ENCODE measurements at places on chromosomes 5 and 9.

DNA sequence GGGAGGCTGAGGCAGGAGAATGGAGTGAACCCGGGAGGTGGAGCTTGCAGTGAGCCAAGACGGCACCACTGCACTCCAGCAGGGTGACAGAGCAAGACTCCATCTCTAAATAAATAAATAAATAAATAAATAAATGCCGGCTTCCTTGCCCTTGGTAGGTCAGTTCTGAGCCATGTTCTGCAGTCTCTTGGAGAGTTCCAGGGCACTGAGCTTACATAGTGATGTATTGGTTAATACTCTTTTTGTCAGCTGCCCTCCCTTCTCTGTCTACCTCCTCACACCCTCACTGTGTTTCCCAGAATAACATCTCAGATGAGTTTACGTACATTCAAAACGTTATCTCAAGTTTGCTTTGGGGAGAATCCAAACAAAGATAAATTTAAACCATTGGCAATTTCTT is 45.2 kb upstream of the FER start:
- no peak for DNase-seq

- DNase-seq, result no peak
These were observed 59.2 kb upstream of the NR4A3 start for GRCh38 chr9:99762470-99762869.

DNA sequence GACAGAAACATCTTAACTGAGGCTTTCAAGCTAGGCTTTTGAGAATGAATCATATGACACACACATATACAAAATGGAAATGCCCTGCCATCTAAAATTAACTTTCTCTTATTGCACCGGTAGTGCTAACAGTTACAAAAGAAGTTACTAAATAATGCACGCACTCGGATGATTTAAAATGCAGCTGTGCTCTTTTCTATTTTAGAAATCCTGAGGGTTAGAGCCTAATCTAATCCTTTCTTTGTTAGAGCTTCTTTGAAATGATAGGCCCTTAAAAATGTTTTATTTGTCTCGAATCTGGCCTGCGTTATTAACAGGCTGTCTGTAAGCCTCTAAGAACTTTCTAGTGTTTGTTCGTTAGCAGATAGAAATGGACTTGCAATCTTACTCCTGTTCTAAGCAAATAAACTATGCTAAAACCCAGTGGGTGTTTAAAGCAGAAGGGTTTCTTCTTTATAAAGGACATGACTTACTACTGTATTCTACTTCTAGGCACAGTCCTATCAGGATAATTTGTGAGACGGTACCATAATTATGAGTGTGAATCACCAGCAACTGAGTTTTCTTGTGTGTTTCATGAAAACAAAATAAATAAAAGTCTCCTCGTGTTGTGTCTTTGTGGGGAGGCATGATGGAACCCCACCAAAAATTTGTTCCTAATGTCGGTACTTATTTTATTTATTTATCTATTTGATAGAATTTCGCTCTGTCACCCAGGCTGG is 69.2 kb upstream of the MYO10 start:
- DNase-seq, result no peak

DNA sequence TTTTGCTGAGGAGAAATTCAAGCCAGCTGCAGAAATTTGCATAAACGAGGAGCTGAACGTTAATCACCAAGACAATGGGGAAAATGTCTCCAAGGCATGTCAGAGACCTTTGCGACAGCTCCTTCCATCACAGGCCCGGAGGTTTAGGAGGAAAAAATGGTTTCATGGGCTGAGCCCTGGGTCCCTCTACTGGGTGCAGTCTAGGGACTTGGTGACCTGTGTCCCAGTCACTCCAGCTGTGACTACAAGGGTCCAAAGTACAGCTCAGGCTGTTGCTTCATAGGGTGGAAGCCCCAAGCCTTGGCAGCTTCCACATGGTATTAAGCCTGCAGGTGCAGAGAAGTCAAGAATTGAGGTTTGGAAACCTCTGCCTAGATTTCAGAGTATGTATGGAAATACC is 207.5 kb downstream of the DENND1A start:
- DNase-seq, result no peak

DNA sequence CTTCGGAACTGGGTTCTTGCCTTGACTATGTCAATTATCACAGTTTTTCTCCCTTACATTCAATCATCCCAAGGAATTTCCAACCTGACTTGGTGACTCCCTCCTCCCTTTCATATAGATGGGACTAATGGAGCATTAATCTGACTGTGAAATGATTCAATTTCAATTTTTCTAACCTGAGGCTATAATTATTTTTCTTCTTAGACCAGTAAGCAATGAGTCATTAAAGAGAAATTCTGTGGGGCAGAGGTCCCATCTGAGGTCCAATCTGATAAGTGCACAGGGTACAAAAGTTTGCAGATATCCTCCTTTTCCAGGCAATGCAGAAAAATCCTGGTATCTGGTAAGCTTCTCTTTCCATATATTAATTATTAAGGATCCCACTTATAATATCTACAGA is 18.9 kb downstream of the PDE4D start:
- DNase-seq, result no peak

DNA sequence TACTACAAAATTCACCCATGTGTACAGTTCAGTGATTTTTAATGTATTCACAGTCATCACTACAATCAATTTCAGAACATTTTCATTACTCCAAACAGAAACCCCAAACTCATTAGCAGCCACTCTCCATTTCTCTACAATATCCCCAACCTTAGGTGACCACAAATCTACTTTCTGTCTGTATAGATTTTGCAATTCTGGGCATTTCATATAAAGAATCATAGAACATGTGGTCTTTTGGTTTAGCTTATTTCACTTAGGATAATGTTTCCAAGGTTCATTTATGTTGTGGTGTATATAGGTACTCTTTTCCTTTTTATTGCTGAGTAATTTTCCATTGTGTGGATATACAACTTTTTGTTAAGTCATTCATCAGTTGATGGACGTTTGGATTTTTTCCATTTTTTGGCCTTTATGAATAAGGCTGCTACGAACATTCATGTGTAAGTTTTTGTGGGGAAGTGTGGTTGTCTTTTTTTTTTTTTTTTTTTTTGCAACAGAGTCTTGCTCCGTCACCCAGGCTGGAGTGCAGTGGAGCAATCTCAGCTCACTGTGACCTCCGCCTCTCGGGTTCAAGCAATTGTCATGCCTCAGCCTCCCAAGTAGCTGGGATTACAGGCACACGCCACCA is 54.5 kb downstream of the DOCK8 start:
- DNase-seq, result no peak

- DNase-seq, result no peak
These were observed 13.0 kb upstream of the DPM2 start for GRCh38 chr9:127950513-127951289.

DNA sequence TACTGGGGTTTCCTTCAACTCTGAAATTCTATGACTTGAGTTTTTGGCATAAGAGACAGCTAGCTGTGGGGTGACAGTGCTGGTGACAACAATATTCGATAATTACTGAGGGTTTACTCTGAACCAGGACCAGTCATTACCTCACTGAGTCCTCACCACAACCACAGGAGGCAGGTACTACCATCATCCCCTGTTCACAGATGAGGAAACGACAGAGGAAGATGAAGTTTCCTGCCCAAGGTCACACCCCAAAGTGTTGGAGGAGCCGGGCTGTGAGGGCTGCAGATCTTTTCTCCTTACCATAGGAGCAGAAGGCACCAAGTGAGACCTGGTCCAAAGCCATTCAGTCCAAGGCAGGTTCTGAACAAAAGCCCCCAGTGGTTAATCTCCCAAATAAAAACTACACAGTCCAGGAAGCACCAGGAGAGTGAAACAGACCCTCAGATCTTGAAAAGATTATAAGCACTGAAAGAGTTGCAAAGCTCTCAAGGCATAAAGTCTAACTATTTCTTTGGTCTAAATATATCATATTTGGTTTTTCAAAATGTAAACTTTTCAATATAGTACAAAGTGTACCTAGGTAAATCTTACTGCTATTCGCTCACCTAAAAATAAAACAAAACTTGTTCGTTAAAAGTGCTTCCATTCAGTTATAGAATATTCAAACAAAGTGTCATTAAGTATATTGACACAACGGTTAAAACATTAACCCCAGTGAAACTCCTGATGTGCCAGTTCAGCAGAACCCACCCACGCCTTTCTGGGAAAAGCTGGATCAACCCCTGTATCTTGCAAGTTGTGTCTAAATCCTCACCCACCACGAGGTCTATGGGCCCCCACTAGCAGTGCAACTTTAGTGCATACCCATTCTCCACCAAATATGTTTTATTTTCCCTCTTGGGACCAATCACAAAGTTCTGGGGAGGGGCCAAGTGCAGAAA is 82.6 kb upstream of the EQTN start:
- no peak for DNase-seq

GRCh38 chr9:107348836-107349235 is 65.8 kb downstream of the RAD23B start:
- no peak for DNase-seq

DNA sequence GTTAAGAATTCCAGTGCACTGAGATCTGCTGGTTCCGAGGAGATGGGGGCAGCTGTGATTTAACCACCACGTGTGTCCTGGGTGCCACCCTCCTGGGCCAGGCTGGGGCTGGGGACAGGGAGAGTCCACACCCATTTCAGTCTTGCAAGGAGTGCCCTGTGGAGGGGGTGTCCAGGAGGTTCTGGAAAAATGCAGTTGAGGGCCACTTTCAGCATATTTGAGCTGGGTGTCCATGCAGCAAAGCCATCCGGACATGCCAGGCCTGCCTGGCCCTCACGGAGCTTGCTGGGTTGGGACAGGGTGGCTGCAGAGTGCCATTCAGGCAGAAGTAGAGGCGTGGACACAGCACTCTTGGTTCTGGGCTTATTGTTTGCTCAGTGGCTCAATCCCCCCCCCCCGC is 68.1 kb downstream of the NEK6 start:
- DNase-seq, result no peak

- DNase-seq, result no peak
These were observed 35.8 kb downstream of the FSD1L start for GRCh38 chr9:105483618-105484017.

GRCh38 chr5:36205329-36205728 is 36.4 kb downstream of the NADK2 start:
- no peak for DNase-seq

DNA sequence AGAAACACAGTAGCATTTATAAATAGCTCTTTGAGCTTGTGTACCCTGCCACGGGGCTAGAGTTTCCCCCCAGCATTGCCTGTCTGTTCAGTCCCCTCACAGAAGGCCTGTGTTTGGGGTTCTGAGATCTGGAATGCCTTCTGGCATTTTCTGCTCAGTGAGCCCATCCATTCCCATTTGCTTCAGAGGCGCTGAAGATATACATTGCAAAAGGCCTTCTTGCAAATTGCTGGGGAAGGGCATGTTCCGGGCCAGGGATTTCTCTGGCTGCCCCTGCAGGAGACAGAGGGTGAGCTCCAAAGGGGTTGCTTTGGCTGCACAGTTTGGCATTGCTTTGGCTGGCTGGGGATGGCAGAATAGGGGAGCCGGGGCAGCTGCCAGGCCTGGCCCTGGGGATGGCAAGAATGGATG is 308.4 kb downstream of the MSX2 start:
- DNase-seq, result no peak

GRCh38 chr9:118091711-118092500 is 387.7 kb downstream of the TLR4 start:
- DNase-seq, result no peak

DNA sequence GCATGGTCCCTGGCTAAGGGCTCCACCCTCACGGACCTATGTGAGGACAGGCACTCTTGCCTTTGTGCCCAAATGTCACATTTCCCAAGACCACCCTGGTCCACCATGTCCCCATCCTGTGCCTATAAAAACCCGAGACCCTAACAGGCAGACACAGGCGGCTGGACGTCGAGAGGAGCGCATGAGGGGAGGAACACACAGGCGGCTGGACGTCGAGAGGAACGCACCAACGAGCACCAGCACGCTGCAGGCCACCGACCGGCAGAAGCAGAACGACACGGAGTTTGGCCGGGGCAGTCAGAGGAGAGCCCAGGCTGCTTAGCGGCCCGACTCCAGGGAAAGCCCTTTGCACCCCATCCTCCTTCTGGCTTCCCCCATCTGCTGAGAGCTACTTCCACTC is 119.9 kb downstream of the ADAMTS2 start:
- no peak for DNase-seq

DNA sequence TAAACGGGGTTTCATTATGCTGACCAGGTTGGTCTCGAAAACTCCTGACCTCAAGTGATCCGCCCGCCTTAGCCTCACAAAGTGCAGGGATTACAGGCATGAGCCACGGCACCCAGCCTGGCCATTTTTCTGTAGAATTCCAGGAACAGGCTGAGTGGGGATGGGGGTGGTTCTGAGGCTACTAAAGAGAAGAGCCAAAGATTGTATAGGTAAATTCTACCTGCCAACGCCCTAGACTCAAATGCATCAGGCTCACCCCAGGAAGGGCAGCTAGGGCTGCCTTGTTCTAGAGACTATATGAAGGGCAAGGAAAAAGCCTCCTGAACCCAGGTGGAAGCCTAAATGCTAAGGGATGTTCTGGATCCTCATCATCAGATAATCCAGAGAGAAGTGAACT is 1.6 kb upstream of the C5orf52 start:
- no peak for DNase-seq

DNA sequence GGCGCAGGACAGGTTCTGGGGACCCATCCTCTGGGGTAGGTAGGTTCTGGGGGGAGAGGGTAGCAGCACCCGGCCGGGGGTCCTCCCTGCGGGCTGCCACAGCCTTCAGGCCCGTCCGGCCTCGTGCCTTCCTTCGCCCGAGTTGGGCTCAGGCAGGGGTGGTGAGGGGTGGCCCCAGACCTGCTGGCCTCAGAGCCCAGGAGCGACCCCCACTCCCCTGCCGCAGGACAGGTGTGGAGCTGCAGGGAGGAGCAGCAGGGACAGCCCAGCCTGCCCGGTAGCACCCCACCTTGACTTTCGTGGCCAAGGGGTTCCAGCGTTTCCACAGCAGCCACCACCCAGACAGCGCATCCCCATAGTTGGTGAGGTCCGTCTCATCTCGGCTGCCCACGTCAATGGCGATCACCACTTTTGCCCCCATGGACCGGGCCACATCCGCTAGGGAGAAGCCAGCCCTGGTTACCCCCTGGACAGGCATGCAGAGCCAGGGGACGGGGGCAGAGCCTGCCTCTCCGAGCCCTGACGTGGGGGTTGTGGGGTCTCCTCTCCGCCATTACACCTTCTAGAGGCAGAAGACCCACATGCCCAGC is 3.4 kb upstream of the NSMF start:
- DNase-seq, result no peak

DNA sequence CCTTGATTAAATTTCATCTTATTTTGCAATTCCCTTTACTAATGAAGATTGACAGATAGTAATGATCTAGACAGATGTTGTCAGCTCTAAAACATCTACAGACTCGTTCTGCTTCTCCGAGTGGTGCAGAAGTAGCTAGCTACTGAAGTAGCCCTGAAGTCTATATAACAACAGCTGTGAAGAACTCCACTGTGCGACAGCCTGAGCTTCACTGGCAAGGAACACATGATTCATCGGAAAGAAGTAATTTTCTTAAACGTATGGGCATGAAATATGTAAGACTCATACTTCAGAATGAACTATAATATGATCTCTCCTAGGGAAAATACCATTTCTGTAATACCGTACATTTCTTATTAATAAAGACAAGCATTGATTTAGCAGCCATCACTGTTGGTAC is 96.2 kb downstream of the TRPM3 start:
- DNase-seq, result no peak

- DNase-seq, result no peak
These were observed 593.8 kb downstream of the CDK5RAP2 start for GRCh38 chr9:119986205-119986604.

Data from activated naive CD4-positive, alpha-beta T cell (primary cell).